Naive thymus-derived CD4-positive, alpha-beta T cell (primary cell): ENCODE measurements at places on chromosomes 6 and 20.

DNA sequence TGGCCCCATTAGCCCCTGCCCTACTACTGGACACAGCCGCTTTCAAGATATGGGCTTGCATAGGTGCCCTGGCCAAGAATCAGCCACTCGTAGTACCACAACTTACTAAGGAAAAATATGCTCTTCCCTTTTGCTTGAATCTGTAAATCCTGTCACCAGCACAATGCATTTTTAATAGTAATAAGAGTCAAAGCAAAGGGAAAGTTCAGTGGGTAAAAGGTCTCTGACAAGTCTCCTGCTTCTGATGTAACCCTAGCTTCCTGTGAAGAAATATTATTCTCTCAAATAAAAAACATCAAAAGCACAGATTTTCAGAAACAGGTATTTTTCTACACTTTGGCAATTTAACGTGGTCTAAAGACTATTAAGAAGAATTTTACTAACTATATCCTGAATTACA lies 373.8 kb downstream of the GJA1 start:
- no peak for DNase-seq

GRCh38 chr20:37463726-37464494 lies 57.1 kb upstream of the NNAT start:
- DNase-seq: no peak

DNA sequence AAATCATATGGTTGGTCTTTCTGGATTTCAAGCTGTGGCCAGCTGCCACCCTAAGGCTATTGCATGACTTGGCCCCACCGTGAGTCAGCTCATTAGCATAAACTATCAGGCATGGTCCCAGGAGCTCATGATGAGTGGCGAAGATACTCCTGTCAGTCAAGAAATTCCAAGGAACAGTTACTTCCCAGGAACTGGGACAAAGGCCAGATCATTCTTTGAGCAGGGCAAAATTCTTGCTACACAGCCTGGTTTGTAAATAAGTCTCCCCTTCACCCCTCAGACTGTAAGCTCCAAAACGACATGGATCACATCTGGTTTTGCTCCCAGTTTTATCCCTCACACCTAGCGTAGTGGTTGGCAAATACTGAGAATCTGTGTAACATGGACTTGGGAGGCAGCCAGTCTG lies 33.0 kb upstream of the KIAA1586 start:
- no peak for DNase-seq

DNA sequence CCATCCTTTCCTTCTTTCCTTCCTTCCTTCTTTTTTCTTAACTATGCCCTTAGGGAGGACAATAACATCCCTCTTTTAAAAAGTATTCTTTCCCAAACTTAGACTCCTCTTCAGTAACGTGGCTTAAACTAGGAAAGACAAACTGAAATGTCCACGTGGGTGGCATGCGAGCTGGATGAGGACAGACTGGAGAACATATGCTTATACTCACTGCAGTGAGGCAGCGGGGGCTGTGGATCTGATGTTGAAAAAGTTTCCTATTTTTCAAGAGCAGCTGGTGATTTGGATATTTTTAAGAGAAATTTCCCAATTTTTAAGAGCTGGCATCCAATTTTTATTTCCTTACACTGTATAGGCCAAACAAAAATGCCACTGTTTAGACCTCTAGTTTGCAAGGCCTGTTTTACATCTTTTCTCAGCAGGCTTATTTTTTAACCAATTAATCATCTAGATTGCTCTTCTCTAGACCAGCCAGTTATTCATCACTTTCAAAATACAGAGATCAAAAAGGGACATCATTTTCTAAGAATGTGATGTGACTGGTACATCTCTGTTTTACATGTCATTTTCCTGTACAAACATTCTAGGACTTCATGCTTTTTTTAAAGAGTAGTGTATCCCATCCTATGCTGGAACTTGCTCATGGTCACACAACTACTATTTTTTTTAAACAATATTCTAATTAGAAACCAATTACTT lies 226.5 kb downstream of the BTBD9 start:
- no peak for DNase-seq

DNA sequence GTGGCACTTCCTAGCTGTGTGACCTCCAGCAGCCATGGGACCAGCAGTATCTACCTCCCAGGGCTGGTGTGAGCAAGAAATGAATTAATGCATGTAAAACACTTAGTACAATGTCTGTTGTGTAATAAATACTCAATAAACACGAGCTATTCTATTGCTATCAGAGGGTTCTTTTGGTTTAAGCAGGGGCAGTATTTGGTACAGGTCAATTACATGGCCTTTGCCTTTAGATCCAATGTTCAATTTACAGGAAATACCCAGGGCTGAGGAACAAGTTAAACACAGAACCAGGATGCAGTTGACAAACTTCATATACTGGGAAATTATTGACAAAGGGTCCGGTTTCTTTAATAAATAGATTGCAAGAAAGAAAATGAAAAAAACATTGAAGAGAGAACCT lies 2.9 kb downstream of the TGM2 start:
- DNase-seq: no peak

DNA sequence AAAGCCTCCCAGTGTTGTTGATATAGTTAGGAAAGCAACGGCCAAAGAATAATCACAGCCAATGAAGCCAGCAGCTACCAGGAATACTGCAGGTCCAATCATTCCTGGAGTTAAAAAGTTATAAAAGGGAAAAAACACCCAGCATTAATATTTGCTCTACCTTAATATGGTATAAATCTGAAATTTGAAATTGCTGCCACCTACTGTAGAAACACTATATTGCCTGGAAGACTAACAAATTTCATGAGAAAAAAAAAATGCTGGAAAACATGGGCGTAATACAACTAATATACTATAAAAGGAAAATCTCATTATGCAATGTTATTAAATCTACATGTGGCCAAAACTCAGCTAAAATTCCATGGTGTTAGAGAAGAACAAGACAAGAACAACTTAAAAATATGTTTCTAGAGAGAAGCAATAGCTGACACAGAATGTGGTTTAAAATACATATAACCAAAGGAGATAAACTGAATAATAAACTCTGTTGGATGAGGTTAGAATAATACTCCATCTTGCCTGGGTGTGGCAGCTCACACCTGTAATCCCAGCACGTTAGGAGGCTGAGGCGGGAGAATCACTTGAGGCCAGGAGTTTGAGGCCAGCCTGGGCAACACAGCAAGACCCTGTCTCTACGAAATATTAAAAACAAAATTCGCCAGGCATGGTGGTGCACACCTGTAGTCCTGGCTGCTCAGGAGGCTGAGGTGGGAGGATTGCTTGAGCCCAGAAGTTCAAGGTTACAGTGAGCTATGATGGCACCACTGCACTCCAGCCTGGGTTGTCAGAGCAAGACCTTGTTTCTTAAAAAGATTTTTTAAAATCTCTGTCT lies 43.1 kb downstream of the SLC17A5 start:
- DNase-seq: peak; percentile 25
